Stimulated activated CD4-positive, alpha-beta T cell treated with anti-CD3 and anti-CD28 coated beads, Interleukin-4, amount 100 ng/mL, for 4 hours (primary cell): ENCODE measurements at places on chromosomes 1 and 21.
A peak's percentile ranks its signal among the peaks of the same experiment; 100 is the strongest.

GRCh38 chr1:114502080-114502479 lies 8.9 kb downstream of the TRIM33 start:
- no peak for DNase-seq

DNA sequence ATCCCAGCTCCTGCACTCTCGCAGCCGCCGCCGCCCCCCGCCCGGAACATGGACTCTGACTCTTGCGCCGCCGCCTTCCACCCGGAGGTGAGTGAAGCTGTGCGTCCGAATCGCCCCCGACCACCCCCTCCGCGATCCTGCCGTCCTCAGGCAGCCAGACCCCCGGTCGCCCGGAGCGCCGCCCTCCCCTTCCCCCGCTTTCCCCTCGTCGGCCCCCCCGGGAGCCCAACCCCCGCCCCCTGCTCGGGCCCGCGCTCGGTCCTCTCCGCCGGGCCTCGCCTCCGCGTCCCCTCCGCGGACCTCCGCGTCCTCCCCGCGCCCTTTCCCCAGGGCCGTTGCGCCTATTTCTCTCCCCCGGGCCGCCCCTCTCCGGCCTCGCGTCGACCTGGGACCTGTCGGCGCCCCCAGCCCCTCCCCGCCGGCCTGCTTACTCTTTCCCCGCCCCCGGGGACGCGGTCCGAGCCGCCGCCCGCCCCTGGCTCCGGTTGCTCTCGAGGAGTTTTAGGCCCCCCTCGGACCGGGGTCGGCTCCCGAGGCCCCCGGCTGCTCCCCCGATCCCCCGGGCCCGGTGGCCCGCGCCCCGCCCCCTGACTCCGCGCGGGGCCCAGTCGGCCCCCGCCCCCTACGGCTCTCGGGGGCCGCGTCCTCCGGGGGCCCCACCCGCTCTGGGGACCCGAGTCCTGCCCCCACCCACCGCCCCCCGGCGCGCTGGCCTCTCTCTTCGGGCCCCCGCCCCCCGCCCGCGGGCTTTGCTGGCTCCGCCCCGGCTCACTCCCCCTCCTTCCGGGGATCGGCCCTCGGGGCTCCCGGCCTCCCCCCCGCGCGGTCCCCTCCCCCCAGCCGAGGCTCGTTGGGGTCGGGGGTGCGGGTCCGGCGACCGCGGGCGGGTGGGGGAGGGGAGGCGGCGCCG lies 743 bp downstream of the PHF13 start:
- peak; percentile 68 for DNase-seq

DNA sequence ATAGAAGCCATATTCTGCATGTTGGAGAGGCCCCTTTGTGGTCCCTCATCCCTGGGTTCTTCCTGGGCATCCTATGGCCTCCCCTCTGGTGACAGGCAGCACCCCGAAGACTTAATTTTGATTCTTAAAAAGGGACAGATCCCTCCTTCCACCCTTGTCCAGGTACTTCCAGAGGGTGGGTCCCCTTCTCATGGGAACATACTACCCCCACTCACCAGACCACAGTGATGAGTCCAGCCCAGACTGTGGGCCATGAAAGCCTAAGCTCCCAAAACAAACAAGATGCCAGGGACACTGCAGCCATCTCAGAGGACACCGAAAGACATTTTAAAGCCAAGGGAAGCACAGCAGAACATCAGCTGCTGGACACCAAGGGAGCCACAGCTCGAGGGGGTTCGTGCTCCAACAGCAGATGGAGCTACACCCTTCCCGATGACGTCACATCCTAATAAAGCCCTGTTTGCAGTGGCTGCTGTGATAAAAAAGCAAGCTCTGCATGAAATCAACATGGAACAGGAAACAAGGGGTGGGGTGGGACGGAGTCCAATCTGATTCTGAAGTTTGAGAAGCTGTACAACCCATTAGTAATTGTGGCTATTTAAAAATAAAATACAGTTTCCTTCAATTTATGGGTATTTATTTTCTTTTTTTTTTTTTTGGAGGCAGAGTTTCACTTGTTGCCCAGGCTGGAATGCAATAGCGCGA lies 32.4 kb downstream of the GNB1 start:
- no peak for DNase-seq

DNA sequence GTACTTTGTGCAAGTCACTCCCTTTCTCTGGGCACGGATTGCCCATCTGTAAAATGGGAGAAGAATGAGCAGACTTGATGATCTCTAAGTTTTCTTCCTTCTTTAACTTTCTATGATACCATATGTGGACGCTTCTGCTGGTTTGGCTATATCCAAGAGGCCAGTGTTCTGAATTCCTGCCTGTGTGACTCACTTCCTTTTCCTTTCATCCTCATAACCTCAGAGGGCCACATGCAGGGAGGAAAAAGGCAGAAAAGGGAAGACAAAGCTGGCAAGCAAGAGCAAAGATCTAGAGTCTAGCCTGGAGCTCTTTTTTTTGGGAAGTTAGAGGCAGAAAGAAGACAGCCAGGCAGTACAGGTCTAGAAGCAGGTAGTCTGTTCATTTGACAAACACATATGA lies 151.2 kb downstream of the OMA1 start:
- DNase-seq: no peak

DNA sequence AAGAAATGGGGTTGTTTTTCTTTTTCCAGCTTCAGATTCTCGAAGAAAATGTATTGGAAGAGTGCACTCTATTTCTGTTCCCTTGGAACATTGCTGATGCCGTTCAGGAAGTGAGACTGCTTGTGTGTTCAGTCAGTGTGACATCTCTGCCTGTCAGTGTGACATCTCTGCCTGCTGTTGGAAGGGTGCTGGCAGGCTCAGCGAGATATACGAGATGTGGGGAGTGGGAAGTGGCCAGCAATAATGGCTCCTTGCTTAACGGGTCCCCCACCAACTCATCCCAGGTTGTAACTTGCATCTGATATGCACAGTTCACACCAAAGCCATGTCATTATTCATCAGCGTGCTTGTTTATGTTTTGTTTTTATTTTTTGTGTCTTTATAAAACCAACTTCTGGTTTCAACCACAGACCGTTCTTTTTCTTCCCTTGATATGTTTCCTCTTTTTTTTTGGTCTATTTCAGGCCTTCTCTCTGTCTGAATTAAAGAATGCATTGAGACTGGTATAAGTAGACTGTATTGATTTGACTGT lies 145.4 kb downstream of the GALNT2 start:
- no peak for DNase-seq

DNA sequence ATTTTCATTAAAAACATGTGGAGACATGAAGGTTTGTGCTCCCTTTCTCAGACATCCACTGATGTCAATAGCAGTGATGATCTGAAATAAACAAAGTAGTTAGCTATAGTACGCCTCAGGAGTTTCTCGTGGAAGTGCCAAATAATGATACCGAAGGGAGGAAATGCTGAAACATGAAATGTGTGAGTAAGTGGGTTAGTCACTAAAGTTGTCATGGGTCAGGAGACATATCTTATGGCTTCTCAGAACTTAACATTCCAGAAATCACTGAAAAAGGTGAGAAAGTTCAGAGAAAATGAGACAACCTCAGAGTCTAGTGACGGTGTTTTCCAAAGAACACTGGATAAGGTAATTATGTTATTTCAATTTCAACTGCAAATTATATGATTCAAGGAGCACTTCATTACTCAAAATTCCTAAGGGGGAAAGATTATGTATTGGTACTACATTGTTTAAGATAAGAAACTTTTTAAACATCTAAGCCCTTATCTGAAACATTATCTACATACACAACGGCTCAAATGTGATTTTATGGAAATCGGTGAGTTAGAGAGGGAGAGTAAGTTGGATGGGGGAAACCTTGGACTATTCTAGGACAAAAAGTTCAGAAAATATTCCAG lies 20.6 kb downstream of the NIBAN1 start:
- no peak for DNase-seq

DNA sequence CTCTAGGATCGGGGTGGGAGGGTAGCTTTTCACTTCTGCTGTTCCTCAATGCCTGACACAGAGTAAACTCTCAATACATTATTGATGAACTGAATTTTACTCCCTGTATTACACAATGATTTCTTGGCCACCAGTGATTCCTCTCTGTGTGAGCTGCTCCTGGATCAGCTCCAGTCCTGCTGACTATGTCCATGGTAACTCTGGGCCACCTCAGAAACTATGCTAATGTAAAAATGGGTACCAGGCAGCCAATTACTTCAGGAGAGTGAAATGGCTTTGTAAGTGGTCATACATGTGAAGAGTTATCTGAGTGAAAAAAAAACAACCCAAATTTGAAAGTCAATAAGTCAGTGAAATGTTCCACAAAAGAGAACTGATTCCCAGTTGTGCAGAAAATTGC lies 311.0 kb downstream of the KCNH1 start:
- DNase-seq: no peak

- no peak for DNase-seq
Measured at GRCh38 chr1:22877112-22877915, 95.4 kb downstream of the LACTBL1 start.
